ENCODE measurements at places on chromosomes 6 and 20.
A peak's percentile ranks its signal among the peaks of the same experiment; 100 is the strongest.

DNA sequence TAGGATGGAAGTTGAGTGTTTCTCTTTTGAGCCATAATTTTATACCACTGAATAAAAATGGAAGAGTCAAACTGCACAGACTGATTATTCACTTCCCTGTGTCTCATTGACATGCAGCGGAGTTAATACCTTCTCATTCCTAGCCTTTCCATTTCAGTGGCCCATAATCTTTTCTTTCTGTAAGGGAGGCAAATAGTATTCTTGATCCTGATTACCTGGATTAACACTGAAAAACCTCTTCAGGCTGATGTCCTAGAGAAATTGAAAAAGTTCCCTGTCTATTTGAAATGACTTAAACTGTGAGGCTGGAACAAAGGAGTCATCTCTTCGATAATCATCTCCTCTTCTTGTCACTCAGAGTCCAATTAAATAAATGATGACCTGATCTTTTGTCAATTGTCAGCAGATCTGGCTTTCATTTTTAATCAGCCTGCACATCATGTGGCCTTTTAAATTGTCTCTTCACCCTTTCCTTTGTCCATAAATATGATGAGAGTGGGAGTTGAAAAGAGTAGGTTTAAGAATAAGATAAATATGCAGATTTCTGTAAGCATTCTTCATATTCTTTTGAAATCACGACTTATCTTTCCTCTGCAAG is 713.0 kb downstream of the EPM2A start:
- no peak for DNase-seq

GRCh38 chr6:85494547-85495536 is 45.0 kb downstream of the NT5E start:
- no peak for DNase-seq

- no peak for DNase-seq
Measured at GRCh38 chr20:13180986-13181889, 39.8 kb upstream of the ISM1 start.

- DNase-seq = peak; percentile 4
Measured at GRCh38 chr6:83707829-83708545, 914 bp downstream of the SNAP91 start.

- DNase-seq = no peak
Measured at GRCh38 chr6:25893778-25894177, 19.7 kb upstream of the SLC17A3 start.

- DNase-seq = no peak
Measured at GRCh38 chr6:130682066-130682465, 145.1 kb upstream of the SMLR1 start.

GRCh38 chr6:81793821-81794475 is 41.5 kb upstream of the TENT5A start:
- DNase-seq = peak; percentile 63

GRCh38 chr6:113562248-113562647 is 294.9 kb upstream of the MARCKS start:
- DNase-seq = no peak

- DNase-seq = peak; percentile 16
Measured at GRCh38 chr6:91094806-91095475, 508.1 kb upstream of the MAP3K7 start.

- DNase-seq = no peak
Measured at GRCh38 chr20:41023549-41023948, 5.1 kb upstream of the TOP1 start.

DNA sequence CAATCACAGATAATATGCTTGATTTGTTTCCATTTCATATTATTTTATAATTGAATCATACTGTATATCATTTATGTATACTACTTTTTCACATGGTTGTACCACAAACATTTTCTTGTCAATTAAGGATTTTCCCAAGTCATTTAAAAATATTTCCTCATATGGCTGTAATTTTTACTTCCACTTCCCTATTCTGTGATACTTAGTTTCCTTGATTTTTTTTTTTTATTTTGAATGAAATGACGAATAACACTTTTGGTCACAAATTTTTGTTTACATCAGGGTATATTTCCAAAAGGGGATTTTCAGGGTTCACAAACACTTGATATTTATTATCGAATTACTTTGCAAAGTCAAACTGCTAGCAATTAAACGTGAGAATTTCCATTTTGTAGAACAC is 515.6 kb downstream of the KIF16B start:
- DNase-seq = no peak

DNA sequence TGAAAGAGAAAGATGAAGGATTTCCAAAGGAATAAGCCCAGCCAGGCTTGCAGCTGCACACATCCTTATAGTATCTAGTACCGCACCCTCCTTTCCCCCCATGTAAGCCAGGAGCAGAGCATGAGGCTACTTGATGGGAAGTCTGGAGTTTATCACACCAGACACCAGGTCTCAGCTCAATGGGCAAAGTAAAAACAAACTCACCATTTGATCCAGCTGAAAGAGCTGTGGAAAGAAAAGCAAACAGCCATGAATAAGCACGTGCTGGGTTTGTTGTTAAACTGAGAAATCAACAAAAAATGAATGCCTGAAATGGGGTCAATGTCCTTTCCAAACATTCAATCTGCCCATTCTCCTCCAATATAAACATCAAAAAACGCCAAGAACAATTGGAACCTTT is 50.6 kb upstream of the MAP7 start:
- no peak for DNase-seq

DNA sequence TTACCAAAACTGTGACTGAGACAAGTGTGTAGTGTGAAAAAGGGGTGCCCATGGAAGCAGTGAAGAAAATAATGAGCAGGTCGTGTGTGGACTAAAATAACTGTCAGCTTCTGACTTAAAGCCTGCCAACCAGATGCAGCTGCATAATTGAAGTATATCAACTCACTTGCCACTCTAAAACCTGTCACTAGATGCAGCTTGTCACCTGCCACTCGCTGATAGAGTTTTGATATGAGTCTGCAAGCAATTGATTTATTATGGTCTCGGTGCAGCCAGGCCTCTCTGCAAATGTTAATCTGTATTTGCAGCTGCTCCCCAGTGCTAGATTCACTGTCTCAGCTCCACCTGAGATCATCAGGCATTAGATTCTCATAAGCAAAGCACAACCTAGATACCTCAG is 1090.0 kb upstream of the EYS start:
- no peak for DNase-seq

GRCh38 chr6:88629838-88630494 is 333.5 kb downstream of the RNGTT start:
- no peak for DNase-seq
